ENCODE measurements at places on chromosomes 1 and 21.

DNA sequence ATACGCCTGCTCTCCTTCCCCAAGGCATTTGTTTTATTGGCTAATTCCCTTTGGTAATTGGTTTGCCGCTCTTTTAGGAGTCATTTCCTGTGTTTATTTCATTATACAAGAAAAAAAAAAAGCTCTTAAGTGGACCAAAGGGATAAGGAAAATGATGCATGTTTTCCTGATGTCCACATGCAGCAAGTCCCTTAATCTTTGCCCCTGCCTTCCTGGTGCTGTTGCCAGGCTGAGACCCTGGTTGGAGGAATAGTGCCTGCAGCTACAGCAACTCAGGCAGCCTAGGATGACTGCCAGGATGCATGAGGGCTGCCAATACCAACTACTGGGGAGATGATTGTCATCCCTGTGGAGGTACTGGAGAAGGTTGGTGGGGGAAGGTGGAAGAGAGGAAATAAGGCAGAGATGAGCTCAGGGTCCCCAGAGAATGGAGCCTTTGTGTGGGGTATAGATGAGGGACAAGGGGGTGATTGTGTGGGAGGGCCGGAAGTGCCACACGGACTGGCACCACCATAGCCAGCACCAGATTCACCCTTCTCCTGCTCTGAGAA lies 6.1 kb upstream of the GATAD2B start:
- DNase-seq: no peak

DNA sequence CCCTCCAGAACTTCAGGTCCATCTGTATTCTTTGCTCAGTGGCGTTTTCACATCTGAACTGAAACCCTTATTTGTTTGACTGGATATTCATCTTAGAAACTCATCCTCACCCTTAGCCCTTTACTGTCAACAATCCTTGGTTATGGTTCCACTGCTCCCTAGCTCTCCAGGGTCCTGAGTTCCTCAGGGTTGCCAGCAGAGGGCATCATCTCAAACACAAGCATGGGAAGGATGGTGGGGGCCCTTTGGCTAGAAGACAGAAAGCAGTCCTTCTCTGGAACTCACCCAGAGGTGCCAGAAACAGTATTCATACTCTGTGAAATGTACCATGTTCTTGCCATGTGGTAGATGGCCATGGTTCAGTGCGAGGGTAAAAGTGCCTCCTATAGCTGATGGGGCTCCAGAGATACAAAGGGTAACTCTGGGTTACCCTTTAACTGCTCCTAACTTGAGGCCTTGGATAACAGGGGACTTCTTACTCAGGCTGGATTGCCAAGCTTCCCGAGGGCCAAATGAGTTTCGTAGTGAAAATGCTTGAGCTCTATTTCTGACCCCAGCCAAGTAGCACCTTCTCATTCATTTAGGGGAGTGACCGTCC lies 11.3 kb downstream of the NCSTN start:
- no peak for DNase-seq

- no peak for DNase-seq
Observed at GRCh38 chr1:182802006-182802803, 12.6 kb downstream of the NPL start.

DNA sequence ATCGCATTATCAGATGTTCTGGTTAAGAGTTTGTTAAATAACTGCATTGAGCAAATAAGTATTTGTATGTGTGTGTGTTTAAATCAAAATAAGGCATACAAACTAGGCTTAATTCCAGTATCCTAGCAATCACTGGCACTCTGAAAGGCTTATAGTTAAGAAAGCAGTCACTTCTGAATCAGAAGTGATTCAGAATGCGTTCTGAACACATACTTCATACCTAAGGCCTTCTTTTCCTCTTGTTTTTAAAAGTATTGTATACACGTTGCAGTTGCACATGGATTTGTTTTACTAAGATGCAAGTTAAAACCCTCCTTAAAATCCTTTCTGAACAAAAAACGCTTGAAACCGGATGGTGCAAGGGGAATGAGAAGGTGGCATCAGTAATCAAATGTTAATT lies 238.4 kb upstream of the DMRTA2 start:
- DNase-seq: no peak

GRCh38 chr1:15424981-15425380 lies 13.3 kb upstream of the CTRC start:
- no peak for DNase-seq

DNA sequence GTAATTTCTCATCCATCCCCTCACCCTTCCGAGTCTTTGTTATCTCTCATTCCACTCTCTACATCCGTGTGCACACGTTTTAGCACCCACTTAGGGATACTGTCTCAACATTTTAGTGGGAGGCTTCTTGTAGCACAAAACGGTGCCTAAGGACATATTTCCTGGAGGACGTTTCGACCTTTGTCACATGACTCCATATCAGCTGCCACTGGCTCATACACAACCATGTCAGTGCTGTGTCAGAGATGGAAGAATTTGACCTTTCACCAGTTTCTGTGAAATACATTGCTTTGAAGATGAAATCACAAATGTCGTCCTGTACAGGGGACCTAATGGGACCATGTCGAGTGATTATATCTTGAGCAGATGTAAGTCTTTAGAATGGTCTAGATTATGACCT lies 15.6 kb downstream of the B3GALT5 start:
- no peak for DNase-seq

GRCh38 chr1:1062348-1063163 lies 11.6 kb downstream of the RNF223 start:
- no peak for DNase-seq

GRCh38 chr1:17599954-17600300 lies 60.4 kb downstream of the ARHGEF10L start:
- DNase-seq: no peak

GRCh38 chr1:178619042-178619927 lies 105.8 kb upstream of the RALGPS2 start:
- no peak for DNase-seq

GRCh38 chr1:205930195-205930577 lies 13.1 kb downstream of the SLC26A9 start:
- no peak for DNase-seq

GRCh38 chr1:109218516-109218915 lies 4.8 kb downstream of the SARS1 start:
- DNase-seq: no peak

DNA sequence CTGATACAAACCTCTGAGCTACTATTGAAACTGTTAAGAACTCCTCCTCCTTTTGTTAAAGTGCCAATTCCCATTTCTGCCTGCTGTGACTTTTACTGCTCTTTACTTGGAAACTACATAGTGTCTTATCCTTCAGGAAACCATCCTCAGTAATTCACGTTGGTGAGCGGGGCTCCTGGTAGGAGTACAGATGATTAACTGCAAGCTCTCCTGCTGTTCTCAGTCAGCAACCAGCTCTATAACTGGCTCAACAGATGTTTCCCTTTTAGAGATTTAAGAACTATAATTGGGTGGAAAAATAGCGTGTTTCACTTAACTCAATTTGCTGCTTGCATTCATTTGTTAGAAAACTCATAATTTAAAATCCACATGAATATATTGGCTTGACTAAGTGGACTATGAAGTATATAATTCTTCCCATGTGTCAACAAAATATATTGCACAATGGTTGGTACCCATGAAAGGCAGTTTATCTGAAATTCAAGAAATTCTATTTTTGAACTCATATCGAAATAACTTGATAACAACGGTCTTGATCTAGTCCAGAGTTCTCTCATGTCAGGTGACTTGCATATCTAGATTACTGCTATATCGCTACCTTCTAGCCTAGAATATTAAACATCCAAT lies 574.0 kb downstream of the KCNT2 start:
- peak; percentile 16 for DNase-seq

DNA sequence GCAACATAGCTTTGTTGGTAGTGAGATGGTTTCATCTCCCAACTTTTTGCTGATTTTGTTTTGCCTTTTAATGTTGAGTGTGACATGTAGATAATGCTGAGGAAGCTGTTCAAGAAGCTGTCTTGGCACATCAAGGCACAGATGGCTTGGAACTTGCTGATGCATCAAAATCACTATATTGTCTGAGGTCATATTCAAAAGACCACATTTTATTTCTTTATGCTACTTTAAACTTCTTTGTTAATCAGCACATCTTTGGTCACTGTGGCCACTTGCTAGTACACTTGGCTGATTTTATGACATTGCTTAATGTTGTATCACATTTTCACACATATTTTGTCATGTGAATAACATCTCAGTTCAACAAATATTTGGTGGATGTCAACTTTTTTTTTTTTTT lies 87.1 kb upstream of the BCL10 start:
- DNase-seq: no peak

DNA sequence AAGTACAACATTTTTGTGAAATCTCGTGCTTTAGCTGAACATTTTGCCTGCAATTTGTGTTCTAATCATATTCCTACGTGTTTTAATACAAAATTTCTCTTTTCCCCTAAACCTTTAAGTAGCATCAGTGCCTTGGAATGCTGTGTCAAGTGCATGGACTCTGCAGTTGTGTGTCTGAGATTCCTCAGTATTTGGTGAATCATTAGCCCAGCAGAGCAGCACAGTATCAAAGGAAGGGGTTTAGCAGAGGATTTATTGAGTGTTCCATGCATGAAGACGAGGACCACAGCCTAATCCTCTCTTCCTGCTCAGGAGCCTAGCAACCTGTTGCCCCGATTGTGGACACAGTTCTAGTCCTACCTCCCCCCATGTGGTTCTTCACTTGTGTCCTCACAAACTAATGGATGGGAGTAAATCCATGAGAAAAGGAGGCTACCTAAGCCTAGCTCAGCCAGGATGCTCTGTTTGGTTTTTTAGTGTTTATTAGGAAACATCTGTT lies 29.3 kb upstream of the PCP4 start:
- DNase-seq: no peak

DNA sequence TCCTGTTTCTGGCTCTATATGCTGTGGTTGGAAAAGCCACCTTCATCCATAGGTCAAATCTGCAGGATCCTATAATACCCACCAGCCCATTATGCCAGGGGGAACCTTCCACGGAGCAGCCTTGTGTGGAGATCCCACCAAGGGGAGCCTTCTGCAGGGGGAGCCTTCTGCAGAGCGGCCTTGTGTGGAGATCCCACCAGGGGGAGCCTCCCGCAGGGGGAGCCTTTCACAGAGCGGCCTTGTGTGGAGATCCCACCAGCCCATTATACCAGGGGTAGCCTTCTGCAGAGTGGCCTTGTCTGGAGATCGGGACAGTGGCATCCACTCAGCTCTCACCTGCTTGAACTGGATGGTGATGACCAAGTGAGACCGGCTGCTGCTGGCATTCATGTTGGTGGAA lies 85.3 kb downstream of the SCCPDH start:
- no peak for DNase-seq

DNA sequence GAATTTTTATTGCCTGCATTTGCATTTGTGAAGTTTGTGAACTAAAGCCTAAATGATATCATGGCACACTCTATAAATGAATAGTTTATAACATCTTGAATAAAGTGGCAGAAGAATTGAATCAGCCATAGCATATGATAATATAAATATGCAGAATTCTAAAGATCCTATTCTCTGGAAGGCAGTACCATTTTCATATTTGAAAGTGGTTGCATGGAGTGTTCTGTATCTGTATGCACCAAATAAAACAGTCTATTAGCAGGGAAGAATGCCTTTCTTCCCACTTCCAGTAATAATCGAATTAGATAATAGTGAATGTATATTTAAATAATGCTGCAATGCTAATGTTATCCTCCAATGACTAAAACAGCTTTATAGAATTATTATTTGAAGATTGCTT lies 57.9 kb upstream of the TRIM67 start:
- no peak for DNase-seq

DNA sequence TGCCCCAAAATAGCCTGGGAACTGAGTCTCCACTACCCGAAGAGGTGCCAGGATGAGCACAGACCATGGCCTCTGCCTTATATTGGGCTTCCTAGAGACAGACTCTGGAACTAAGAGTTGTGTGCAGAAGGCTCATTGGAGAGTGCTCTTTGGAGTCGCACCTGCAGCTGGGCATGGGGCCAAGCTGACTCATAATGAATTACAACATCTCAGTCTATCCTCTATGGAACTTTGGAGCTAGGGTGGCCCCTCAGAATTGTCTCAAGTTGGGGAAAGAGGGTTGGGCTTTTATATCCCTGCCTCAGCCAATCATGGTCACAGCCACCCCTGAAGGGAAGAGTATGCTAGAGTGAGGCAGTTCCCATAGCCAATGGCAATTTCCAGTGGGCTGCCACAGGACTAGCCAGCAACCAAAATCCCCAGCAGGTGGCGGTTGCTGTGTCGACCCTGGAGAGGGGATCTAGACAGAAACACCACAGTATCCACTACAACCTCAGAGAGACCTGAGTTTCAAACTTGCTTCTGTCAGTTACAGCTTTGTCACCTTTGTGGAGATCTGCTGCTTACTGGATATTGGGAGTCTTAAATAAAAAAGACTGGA lies 93.8 kb downstream of the DMRTA2 start:
- no peak for DNase-seq

GRCh38 chr1:156805766-156806511 lies 10.7 kb downstream of the SH2D2A start:
- DNase-seq: peak; percentile 42

GRCh38 chr21:17848228-17848627 lies 29.1 kb upstream of the C21orf91 start:
- DNase-seq: no peak

DNA sequence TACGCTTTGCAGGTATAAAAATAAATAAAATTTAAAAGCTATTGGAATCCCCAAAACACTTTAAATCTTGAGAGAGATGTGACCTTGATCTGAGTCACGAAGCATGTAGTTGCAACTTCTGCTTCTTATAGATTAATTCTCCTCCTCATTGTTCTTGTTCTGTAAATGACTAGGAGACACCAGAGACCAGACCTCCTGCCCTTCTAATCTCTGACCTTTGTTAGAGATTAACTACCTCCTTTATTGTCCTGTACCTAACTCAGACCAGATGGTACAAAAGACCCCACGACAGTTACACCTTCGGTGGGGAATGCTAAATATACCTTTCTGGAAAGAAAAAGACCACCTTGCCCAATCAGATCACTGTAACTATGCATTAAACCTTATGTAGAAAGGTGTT lies 76.9 kb upstream of the NEK2 start:
- DNase-seq: no peak

- DNase-seq: no peak
Observed at GRCh38 chr1:47696404-47696736, 258.5 kb downstream of the FOXD2 start.

DNA sequence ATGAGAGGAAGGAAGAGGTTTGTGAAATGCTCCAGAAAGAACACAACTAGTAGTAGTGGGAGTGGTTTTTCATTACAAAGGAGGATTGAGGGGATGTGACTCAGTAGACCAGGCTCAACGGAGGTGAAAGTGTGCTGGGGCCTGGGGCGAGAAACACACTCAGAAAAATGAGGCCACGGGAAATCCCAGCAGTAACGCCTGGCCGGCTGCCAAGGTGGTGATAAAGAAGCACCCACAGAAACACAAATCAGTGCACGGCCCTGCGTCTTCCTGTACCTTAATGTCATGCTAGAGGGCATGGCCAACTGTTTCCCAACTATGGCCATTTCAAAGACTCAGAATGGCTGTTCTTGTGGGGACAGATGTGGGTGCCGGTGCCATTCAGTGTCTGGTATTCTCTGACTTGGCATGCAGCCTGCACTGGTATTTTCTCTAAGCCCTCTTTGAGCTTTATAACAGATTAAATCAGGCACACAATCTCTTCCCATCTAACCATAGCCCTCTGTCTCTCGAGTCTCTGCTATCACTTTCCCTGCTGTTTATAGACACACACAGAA lies 38.2 kb downstream of the URB2 start:
- no peak for DNase-seq

GRCh38 chr1:26279456-26280332 lies at the start of gene SH3BGRL3:
TSS of gene SH3BGRL3 (plus strand) at chr1:26280086. CDS start at chr1:26280156, 70 bp downstream.
- DNase-seq: peak; percentile 89

Data from right lung (tissue), 10 donors.